NCI-H1930 (cell line): ENCODE measurements at places on chromosomes 7 and 10.

GRCh38 chr7:47659664-47660462, 78.0 kb upstream of the TNS3 start:
- no peak for DNase-seq

DNA sequence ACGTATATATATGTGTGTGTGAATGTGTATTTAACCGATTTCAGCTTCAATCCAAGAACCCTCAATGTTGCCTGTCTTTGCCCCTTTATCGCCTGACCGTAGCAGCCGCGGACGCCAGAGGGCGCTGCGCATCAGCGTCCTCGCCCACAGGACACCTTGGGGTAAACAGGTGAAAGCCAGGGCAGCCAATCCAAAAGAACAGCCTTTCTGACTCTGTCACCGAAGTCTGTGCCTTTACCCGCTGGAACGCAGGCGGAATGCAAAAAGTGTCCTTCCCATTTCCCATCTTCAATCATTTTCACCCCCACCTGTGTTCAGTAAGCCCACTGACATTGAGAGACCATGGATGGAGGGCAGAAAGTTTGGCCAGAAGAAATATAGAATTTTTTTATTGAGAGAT, 3.6 kb downstream of the NXPH1 start:
- no peak for DNase-seq

DNA sequence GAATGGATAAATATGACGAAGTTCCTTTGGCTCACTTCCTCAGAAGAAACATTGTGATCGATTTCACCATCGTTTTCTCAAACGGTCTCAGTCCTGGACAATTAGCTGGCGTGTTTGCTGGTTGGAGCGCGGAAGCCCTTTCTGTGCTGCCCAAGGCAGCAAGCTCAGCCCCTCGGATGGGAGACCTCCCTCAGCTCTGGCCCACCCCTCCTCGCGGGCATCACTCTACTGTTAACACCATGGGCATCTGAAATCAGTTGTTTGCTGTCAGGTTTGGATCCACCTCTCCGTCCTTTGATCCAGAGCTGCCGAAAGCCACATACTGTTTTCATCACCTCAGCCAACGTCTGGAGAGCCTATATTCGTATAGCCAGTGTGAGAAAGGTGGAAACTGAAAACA, 68.2 kb downstream of the C10orf143 start:
- no peak for DNase-seq

GRCh38 chr7:135978624-135979023, 1.5 kb upstream of the MTPN start:
- DNase-seq, result no peak

DNA sequence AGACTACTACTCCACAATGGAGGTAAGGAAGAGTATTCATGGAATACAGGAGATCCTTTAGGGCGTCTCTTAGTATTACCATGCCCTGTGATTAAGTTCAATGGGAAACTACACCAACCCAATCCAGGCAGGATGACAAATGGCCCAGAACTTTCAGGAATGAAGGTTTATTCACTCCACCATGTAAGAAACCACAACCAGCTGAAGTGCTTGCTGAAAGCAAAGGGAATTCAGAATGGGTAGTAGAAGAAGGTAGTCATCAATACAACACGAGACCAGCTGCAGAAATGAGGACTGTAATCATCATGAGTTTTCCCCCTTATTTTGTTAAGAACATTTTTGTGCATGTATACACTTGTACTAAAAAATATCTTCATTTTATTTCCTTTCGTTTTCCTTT, 76.6 kb downstream of the GPR37 start:
- no peak for DNase-seq

DNA sequence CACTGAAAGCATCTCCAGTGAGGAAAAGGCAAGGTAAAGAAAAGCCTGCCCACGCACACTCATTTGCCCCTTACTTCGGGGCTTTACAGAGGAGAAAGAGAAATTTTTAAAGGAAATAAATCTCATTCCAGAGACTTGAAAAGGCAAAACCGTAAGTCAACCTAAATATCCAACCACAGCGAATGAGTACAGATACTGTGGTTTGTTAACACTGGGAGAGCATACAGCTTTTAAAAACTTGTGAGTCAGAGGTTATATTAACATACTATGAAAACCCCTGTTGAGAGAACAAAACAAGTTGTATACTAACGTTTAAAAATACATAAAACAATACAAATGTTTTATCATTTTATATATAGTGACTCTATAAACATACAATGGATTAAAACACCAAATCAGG, 28.6 kb upstream of the ST7 start:
- DNase-seq, result no peak

DNA sequence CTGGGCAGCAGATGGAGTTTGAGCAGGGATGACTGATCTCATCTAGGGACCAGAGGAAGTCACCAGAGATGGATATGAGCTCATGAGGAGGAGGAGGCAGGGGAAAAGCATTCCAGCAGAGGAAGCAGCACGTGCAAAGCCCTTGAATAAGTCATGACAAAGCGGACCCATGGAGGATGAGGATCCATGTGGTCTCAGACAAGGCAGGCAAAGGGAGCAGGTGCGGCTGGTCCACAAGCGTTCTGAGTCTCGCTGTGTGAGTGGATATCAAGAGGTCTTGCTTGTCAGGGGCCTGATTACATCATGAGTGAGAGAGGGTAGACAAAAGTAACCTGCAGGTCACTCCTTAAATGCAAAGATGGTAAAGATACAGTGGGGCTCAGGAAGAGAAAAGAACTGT, 307.6 kb downstream of the GRID1 start:
- no peak for DNase-seq

- DNase-seq, result no peak
Observed at GRCh38 chr7:42099066-42099465, 137.9 kb downstream of the GLI3 start.

DNA sequence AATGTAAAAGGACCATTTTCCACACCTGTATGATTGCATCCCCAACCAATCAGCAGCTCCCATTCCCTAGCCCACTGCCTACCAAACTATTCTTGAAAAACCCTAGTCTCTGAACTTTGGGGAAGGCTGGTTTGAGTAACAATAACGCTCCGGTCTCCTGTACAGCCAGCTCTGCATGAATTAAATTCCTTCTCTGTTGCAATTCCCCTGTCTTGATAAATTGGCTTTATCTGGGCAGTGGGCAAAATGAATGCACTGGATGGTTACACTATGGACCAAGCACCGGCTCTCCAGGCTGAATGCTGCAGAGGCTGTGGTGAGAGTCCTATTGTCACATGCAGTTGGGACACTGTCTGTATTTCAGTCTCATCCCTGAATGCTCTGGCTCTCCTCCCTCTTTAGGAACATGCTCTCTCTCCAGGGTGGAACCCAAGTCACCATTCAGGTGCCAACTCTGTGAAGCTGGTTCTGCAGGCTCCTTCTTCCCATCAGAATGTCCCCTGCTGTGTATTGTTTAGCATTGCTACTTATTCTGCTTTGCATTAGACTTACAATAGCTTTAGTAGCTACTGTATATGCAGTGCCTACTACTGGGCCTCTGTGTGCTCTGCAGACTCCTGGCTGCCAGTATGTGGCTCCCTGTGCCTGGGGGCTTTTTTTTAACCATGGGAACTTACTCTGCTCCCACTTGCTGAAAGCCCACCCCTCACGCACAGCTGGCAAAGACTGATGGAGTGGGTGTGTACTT, 6.9 kb downstream of the CCL24 start:
- DNase-seq, result no peak

DNA sequence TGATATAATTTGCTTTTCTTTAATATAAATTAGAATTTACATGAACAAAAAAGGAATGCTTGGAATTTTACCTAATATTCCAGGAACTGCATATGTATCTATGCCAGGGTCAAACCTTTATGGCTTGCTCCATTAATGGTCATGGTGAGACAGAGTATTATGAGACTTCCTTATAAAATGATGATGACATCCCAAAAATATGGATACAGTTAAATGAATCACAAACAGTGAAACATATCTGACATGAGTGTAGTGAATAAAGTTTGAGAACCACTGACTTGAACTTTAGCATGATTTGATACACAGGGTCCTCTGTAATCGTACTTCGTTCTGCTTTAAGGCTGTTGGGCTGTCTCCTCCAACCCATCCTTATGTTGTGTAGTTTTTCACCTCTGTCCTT, 51.8 kb downstream of the MARCHF5 start:
- DNase-seq, result no peak

DNA sequence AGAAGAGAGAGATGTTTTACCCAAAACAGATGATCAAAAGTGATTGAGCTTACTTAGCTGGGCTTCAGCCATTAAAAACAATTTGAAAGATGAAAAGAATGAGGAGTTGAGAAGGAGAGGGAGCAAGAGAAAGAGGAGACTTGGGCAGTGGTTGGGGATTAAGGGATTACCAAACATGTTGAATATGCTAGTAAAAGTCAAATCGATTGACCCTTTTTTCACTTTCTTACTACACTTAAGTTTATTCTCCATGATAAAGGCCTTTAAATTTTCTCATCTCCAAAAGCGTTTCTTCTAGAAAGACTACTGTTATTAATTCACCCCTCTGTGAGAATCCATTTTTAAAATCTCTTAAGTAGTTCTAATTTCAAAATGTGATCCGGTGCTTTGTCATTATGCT, 1254.0 kb upstream of the PHF14 start:
- DNase-seq, result no peak

GRCh38 chr10:95445837-95446486, 115.2 kb downstream of the SORBS1 start:
- no peak for DNase-seq

DNA sequence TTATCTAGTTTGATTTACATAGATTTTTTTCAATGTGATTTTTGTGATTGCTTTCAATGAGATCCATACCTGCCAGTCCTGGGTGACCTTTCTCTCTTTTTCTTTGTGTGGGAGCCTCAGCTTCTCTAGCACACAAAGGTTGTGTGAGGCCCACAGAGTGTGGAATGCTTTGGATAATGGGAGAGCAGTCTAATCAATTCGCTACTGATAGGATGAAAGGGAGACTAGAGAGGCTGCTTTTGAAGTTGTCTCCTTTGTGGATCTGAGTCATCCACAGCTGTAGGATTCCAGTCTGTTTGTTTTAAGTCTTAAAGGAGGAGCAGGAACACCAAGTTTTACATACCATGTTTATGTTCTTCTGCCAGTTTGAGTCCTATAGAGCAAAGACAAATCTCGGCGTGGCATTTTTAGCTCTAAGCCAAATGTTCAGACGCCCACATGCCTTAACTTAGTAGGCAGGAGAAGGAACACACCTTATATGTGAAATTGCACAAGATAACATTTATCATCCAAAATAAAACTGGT, 330.0 kb downstream of the ARL4A start:
- no peak for DNase-seq

- DNase-seq, result no peak
Observed at GRCh38 chr7:135962802-135963201, 14.4 kb downstream of the MTPN start.

DNA sequence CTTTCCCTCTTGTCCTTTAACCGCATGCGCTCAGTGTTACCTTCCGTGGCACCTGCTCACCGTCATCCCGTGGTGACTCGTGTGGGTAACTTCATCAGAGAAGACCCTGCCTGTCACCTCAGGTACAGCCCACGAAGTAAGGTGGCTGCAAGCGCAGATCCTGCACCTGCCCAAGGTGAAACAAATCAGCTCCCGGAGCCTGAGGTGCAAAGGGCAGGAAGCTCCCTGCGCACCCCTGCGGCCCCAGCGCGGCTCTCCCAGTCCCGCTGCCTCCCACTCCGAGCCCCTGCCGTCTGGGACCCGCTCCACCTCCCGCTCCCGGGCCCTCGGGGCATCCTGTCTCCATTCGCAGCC, 110.9 kb upstream of the LANCL2 start:
- no peak for DNase-seq

- no peak for DNase-seq
Observed at GRCh38 chr7:78835897-78836296, 617.6 kb downstream of the MAGI2 start.

DNA sequence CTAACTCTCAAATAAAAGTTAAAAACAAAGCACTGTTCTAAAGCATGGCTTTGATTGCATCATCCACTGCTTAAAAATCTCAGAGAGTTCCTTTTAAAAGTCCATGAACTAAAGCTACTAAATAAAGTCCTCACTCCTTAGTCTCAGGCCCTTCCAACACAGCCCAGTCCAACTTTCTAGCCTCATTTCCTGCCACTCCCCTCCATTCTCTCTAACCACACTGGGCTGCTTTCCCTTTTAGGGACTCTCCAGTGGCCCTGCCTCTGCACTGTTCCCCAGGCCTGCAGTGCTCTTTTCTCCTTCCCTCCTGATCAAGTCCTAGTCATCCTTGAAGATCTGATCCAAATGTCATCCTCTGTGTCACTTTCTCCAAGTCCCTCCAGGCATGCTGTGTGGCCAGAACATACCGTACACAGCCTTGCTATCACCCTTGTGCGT, 56.9 kb upstream of the PPP1R3C start:
- no peak for DNase-seq
